SJSA1 (cell line): ENCODE measurements at places on chromosomes 13 and 19. TPM values are rescaled to one million over a fixed set of nuclear protein-coding genes. Genes with fewer than 3 reads are reported as not detected.

GRCh38 chr19:18746401-18747325, 44.4 kb downstream of the COMP start:
- DNase-seq, result no peak
- no peaks in the 10 kb centered on the region for H3K4me1 ChIP-seq
- H3K4me3 ChIP-seq, result no peak overlapping the region

Gene PRR36
- total RNA-seq, result not detected in 2 replicates

DNA sequence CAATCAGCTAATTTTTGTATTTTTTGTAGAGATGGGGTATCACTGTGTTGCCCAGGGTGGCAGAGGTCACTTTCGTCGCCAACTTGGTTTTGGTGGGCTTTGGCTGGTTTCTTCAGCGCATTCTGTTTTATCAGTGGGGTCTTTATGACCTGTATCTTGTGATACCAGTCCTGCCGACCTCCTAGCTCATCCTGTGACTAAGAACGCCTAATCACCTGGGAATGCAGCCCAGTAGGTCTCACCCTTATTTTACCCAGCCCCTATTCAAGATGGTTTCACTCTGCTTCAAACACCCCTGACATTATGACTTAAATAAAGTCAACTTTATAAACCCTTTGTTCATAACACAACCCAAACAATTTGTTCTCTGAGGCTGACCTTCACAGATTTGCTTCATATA, 3.0 kb upstream of the ZNF878 start:
- no peaks in the 10 kb centered on the region for H3K36me3 ChIP-seq
- no peaks in the 10 kb centered on the region for H3K27me3 ChIP-seq
- no peak for DNase-seq
- no peak overlapping the region for H3K27ac ChIP-seq
- H3K4me1 ChIP-seq, result no peaks in the 10 kb centered on the region

- H3K36me3 ChIP-seq, result no peaks in the 10 kb centered on the region; the same call in none of the 2 replicates
- no peak overlapping the region for H3K27ac ChIP-seq
- H3K4me1 ChIP-seq, result no peaks in the 10 kb centered on the region
- no peak for DNase-seq
These were observed 12.1 kb downstream of the SLC25A15 start for GRCh38 chr13:40801255-40802217.

DNA sequence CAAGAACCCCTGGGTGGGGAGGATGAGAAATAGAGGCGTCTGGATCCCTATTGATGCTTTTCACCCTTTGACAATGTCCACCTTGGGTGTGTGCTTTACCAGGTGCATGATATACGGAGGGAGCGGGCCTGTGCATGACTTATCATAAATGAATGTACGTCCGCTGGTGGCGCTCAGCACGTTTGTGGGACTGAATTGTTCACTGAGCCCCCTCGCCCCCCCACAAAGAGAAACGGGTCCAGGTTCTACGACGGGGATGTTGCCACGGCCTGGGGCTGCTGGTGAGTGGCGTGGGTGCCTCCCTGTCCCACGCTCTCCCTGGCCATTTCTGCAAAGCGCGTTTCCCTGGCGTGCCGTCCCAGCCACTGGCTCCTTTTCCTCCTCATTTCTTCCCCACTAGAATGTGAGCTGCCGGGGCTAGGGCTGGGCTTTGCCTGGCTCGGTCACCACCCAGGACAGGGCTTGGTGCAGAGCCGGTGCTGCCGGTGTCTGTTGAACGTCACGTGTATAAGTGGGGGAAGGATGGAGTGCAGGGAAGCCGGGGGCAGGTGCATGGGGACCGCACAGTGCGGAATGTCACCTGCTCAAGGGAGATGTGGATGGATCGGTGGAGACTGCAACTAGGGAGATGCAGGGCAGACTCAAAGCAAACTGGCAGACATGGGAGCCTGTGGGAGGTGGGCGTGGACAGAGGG, 21.6 kb downstream of the LRRC4B start:
- H3K36me3 ChIP-seq, result no peaks in the 10 kb centered on the region
- H3K27ac ChIP-seq, result no peak overlapping the region
- H3K4me1 ChIP-seq, result no peaks in the 10 kb centered on the region
- peaks cover 18% of the 10 kb centered on the region for H3K27me3 ChIP-seq
- DNase-seq, result no peak

DNA sequence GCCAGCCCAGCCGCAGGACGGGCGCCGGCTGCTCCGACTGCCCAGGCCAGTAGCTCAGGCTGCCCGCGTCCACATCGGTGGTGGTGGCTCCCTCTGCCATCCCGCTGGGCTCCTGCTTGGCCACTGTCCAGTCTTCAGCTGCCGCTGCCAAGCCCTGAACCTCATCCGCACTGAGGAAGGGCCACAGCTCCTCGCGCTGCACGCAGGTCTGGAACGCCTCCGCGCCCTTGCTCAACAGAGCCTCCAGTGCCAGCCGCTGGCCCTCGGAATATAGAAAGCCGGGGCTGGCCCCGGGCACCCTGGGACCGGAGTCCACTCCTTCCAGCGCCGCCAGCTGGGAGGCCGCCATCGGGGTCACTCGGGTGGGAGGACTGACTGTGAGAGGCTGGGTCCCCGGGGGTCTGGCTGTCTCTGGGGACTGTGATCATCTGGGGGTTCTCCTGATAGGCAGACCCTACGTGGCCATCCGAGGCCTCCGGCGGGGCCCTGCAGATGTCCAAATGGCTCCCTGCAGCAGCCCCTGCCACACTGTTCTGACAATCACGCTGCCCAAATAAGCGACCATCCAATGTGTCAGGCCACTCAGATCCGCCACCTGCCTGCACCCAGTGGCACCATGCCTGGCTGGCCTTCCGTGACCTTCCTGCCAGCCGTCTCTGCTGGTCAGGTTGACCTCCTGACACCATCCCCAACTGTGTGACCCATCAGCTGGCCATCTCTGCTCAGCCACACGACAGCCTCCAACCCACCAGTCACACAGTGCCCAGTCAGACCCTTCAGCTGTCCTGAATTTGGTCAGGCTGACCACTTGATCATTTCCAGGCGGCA, 1.6 kb downstream of the FAM83E start:
- H3K27me3 ChIP-seq, result no peaks in the 10 kb centered on the region; the same call in 1 of the 2 replicates
- no peak for DNase-seq
- H3K4me3 ChIP-seq, result no peak overlapping the region
- H3K27ac ChIP-seq, result no peak overlapping the region
- peaks cover 48% of the 10 kb centered on the region for H3K36me3 ChIP-seq
- peaks cover 15% of the 10 kb centered on the region for H3K4me1 ChIP-seq

Gene CRLF1
- total RNA-seq, result 21.3 and 26.7 TPM in 2 replicates

- H3K4me3 ChIP-seq, result no peak overlapping the region
- no peak overlapping the region for H3K27ac ChIP-seq
- peaks cover 85% of the 10 kb centered on the region for H3K36me3 ChIP-seq
- peaks cover 20% of the 10 kb centered on the region for H3K4me1 ChIP-seq
- no peaks in the 10 kb centered on the region for H3K27me3 ChIP-seq
- no peak for DNase-seq
These were observed 6.7 kb upstream of the DCUN1D2 start for GRCh38 chr13:113497217-113497616.

Gene ZNF737
- not detected in 2 replicates for total RNA-seq

Gene APOC1
- not detected in 2 replicates for total RNA-seq

DNA sequence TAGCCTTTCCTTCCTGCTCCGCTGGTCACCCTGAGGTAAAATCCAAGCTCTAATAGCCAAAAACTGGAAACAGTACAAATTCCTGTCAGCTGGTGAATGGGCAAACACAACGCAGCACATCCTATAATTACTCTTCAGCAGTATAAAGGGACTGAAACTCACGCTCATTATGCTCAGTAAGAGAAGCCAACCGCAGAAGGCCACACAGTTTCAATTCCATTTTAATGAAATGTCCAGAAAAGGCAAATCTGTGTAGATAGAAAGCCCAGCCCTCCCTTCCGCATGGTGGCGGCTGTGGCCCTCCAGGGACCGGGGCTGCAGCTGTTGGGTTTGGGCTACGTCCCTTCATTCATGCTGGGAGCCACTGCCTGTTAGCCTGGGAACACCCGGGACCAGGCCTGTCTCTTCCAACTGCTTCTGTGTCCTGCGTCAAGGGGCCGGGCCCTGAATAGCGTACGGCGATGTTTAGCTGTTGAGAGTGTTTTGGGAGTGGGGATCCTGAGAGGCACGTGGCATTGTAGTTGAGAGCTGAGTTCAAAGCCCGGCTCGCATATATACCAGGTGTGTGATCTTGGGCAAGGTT, 23.5 kb downstream of the NKPD1 start:
- H3K4me3 ChIP-seq, result no peak overlapping the region
- no peak overlapping the region for H3K27ac ChIP-seq
- H3K27me3 ChIP-seq, result no peaks in the 10 kb centered on the region
- peaks cover 23% of the 10 kb centered on the region for H3K36me3 ChIP-seq
- H3K4me1 ChIP-seq, result no peaks in the 10 kb centered on the region

GRCh38 chr13:103349211-103349980, 283.2 kb upstream of the SLC10A2 start:
- no peaks in the 10 kb centered on the region for H3K4me1 ChIP-seq
- no peak overlapping the region for H3K4me3 ChIP-seq
- no peak overlapping the region for H3K27ac ChIP-seq
- DNase-seq, result no peak
- H3K27me3 ChIP-seq, result no peaks in the 10 kb centered on the region
- no peaks in the 10 kb centered on the region for H3K36me3 ChIP-seq

- no peak overlapping the region for H3K27ac ChIP-seq
- no peak overlapping the region for H3K4me3 ChIP-seq
- peaks cover 72% of the 10 kb centered on the region for H3K36me3 ChIP-seq
- no peak for DNase-seq
- no peaks in the 10 kb centered on the region for H3K4me1 ChIP-seq
- no peaks in the 10 kb centered on the region for H3K27me3 ChIP-seq
These were observed 9.6 kb downstream of the KHSRP start for GRCh38 chr19:6414793-6415590.

- peak overlapping the region; percentile 90 for H3K27ac ChIP-seq
- peak; percentile 96 for DNase-seq
- H3K36me3 ChIP-seq, result peaks cover 31% of the 10 kb centered on the region
- no peak overlapping the region for H3K4me3 ChIP-seq
These were observed 31.5 kb downstream of the COL4A2 start for GRCh38 chr13:110338441-110339101.

Gene MCF2L
- total RNA-seq, result 9.4 and 14.6 TPM in 2 replicates

Gene BICRA
- 0.66 and 3.5 TPM in 2 replicates for total RNA-seq

Gene CALR3
- total RNA-seq, result not detected in 2 replicates

DNA sequence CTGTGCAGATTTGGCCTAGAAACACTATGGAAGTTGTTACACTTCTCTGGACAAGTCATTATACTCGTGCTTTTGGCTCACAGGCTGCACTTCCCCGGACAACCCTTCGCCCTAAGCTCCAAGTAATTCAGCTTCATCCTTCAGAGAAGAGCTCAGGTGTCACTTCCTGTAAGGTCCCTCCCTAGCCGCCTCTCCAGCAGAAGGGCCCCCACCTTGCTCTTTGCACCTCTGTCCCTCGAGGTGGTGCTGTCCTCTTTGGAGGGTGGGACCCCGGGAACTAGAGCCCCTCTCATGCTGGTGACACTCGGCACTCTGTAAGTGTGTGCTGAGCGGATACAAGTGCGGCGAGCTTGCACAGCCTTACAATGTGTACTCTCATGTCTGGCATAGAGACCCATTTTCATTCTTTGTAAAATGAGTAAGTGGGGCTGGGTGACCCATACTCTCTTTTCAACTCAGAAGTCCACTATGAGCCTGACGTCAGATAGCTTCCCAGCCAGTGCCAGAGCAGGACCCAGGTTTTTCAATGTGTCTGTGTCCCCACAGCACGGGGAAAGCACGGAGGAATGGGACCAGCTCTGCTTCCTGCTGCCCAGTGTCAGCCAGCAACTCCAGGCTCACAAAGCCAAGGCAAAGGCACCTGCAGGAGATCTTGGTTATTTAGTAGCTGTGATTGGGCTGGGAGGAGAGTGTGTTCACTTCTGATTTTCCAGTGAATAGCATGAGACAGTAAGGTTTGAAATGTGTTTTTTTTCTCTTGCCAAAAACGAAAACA, 26.9 kb downstream of the CHAMP1 start:
- H3K4me3 ChIP-seq, result no peak overlapping the region
- DNase-seq, result no peak
- no peaks in the 10 kb centered on the region for H3K27me3 ChIP-seq
- no peaks in the 10 kb centered on the region for H3K4me1 ChIP-seq

GRCh38 chr13:32113532-32113931, 82.0 kb downstream of the FRY start:
- no peaks in the 10 kb centered on the region for H3K36me3 ChIP-seq
- H3K27ac ChIP-seq, result no peak overlapping the region
- no peak for DNase-seq
- H3K4me1 ChIP-seq, result no peaks in the 10 kb centered on the region
- H3K27me3 ChIP-seq, result no peaks in the 10 kb centered on the region
- H3K4me3 ChIP-seq, result no peak overlapping the region

DNA sequence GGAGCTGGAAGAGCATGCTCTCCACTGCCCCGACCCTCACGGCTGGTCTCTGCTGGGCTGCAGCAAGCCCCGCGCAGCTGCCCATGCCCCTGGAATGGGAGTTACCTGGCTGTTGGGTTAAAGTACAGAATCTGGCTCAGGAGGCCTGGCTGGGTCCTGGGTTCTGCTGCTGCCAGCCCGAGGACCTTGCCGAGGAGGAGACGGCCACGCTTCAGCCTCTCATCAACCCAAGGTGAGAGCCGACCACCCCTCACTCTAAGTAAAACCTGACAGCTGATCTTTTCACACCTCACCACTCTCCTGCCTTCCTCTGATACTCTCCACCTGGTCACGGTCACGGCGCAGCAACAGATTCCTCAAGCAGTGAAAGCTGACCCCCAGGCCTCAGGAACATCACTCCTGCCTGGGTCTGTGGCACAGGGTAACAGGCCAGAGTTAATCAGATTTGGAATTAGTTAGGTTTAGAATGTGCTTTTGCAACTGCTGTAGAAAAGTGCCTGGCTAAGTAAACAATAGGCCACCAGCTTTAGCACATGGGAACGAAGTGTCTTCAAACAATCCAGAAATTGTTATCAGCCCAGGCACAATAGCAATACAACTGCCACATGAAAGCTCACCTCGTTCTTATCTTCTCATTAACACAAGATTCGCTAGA, 20.5 kb downstream of the RAB20 start:
- H3K27me3 ChIP-seq, result no peaks in the 10 kb centered on the region; the same call in 1 of the 2 replicates
- H3K27ac ChIP-seq, result no peak overlapping the region
- peaks cover 8% of the 10 kb centered on the region for H3K4me1 ChIP-seq
- DNase-seq, result no peak
- no peak overlapping the region for H3K4me3 ChIP-seq
- H3K36me3 ChIP-seq, result no peaks in the 10 kb centered on the region

DNA sequence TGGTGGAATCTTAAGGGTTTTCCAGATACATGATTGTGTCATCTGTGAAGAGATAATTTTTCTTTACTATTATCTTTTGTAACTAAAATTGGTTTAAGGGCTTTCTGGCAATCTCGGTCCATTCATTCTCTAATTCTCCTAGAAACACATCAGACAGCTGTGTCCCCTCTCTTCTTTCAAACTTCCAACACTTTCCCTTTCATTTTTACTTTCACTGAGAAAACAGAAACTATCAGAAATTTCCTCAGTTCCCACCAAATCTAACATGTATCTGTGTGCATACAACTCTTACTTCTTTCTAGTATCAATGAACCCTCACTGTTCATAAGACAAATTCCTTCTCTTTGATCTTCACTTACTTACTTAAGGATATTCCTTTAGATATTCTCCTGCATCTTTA, 40.2 kb downstream of the KCNRG start:
- no peaks in the 10 kb centered on the region for H3K27me3 ChIP-seq
- no peak for DNase-seq
- peaks cover 77% of the 10 kb centered on the region for H3K36me3 ChIP-seq
- H3K4me3 ChIP-seq, result no peak overlapping the region
- H3K4me1 ChIP-seq, result peaks cover 6% of the 10 kb centered on the region; the same call in 1 of the 2 replicates

Gene ZNF729
- total RNA-seq, result not detected in 2 replicates

Gene INSL3
- not detected in 2 replicates for total RNA-seq

- H3K4me3 ChIP-seq, result no peak overlapping the region
- H3K27me3 ChIP-seq, result no peaks in the 10 kb centered on the region
- H3K4me1 ChIP-seq, result no peaks in the 10 kb centered on the region; the same call in 1 of the 2 replicates
- no peak overlapping the region for H3K27ac ChIP-seq
These were observed 192.9 kb downstream of the PDS5B start for GRCh38 chr13:32779119-32779518.

Gene NFKBIB
- 19.3 and 29.8 TPM in 2 replicates for total RNA-seq

GRCh38 chr13:90107661-90108060, 1239.8 kb upstream of the MIR17HG start:
- no peak for DNase-seq
- H3K4me1 ChIP-seq, result peaks cover 18% of the 10 kb centered on the region
- H3K36me3 ChIP-seq, result no peaks in the 10 kb centered on the region
